Activated CD4-positive, alpha-beta T cell treated with anti-CD3 and anti-CD28 coated beads for 1 hour (primary cell): ENCODE measurements at places on chromosomes 2 and 18.

DNA sequence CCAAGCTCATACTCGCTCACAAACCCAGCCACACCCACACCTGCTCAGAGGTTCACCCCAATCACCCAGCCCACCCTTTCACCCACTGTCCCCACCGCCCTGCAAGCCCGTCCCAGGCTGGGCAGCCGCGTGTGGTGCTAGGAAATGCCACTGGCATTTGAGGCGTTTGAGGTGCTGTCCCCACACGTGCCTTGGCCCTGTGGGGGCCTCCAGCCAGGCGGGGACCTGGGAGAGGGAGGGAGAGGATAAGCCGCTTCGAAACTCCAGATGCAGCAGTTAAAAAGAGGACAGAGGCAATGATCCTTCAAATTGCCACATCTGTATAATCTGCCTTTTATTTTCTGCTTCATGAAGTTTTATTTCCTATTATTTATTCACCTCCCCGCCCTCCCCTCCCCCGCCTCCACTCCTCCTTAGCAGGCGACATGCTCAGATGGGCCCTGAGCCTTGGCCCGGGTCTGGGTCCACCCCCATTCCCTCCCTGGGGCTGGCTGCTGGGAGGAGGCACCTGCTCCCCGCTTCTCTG is 35.9 kb downstream of the PSD4 start:
- no peak for DNase-seq

GRCh38 chr2:32947076-32947483 is 327 bp downstream of the LTBP1 start:
- no peak for DNase-seq

DNA sequence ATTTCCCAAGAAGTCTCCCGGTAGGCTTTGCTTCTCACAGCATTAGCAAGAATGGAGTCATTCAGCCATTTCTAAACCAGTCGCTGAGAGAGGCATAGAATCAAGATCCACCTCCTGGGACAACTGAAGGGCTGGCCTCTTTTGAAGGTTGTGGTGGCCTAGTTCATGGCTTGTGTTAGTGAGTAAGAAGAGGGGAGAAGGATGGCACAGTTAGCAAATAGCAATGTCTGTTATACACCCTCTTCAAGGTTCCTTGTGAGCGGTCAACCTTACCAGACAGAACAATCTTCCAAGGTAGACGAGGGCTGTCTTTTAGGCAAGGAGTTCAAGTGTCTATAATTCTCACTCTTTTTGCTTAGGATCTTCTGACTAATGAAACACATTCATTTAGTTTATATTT is 35.4 kb upstream of the DNAH7 start:
- DNase-seq = no peak

DNA sequence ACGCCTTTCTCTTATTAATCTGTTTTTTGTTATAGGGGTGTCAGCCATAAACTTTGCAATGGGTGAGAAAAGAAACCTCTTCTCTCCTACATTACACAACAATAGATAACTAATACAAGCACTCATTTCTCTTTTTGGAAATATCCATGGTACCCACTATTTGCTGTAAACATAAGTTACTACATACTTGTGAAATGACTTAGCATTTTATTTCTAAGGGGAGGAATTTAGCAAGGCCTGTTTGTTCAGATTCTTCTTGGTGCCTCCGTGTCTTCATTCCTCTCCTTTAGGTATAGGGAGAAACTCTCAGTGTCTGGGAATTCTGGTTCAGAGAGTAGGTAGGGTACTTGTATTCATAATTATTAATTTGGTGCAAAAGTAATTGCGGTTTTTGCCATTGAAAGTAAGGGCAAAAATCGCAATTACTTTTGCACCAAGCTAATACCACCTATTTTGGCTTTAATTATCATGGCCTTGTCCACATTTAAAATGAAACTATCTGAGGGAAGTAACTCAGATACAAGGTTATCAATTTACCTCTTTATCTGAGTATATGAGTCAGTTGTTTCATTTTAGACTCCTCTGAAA is 134.8 kb downstream of the MREG start:
- no peak for DNase-seq

DNA sequence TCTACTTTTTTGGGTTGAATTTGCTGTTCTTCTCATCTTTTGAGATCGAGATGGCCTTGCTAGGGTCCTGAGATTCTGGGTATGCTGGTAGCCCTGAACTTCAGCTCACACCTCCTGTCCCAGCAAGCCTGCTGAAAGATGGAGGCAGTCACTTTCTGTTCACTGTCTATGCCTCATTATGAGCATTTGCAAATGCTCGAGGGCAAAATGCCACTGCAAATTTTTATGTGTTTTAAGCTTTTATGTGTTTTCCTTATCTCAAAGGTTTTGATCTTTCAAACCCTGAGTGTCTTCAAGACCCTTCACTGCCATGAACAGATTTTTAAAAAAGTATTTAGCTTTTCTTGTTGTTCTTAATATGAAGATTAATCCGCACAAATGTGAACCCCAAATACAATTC is 766.7 kb upstream of the HS6ST1 start:
- DNase-seq = no peak

- DNase-seq = no peak
Measured at GRCh38 chr2:12017499-12018157, 271.2 kb downstream of the LPIN1 start.

DNA sequence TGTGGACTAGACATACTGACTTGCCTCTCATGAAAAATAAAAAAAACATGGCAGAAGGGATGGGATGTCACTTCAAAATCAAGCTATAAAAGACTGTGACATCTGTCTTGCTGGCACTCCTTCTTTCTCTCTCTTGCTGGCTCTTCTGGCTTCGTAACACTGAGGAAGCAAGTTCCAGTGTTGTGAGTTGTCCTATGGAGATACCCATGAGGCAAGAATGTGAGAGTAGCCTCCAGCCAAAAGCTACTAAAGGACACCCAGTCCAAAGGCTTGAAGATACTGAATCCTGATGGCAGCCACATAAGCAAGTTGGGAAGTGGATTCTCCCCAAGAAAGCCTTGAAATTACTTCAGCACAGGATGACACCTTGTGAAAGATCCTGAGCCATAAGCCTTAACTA is 376.1 kb upstream of the TMEFF2 start:
- DNase-seq = no peak

DNA sequence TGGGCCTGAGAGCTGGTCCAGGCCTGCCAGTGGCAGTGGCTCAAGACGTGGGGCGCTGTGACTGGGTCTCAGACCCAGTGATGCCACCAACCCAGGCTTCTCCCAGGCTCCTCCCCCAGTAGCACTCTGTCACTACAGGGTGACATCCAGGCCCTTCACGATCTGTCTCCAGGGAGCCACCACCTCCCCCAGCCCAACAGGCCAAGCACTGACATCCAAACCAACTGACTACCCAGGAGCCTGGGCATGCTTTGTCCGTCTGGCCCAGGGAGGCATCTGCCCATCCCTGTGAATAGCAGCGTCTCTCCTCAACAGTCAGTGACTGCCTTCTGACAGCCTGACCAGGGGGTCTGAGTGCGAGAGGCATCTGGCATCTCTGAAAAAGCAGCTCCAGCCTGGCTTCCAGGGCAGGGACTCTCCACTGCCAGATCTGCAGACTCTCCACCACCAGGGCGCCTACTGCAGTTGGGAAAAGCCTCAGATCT is 13.0 kb downstream of the TEX44 start:
- no peak for DNase-seq

DNA sequence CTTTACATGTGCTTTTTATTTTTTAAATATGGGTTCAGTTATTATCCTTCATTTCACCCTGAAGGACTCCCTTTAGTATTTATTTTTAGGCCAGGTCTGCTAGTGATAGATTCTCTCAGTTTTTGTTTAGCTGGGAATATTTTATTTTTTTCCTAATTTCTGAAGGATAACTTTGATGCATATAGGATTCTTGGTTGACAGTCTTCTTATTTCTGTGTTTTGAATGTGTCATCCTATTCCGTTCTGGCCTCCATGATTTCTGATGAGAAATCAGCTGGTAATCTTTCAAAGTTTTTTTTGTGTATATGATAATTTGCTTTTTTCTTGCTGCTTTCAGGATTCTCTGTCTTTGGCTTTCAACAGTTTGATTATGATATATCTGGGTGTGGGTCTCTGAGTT is 35.4 kb downstream of the TMEM178A start:
- no peak for DNase-seq
